ENCODE measurements at places on chromosomes 12 and 14. TPM values are rescaled to one million over a fixed set of nuclear protein-coding genes. Genes with fewer than 3 reads are reported as not detected.
A peak's percentile ranks its signal among the peaks of the same experiment; 100 is the strongest.

SLC39A2 gene
- 1.6 TPM for polyA plus RNA-seq

OVCH1 gene
- 0.79 TPM for polyA plus RNA-seq

DNA sequence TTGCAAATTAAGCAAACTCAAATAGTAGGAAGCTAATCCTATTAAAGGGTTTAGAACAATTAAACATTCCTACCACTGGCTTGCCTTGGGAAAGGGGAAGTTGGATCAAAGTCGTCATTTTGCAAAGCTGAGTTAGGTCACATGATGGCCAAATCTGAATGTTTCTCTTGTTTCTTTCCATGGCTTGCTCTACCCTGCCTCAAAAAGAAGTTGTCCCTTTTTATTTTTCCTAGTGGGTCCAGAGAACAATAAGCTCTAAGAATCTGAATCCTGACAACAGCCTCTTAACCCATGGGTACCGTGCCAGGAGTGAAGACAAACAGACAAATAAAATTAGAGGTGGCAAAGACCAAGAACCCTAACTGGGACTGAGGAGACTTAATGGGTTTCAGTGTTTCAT, 26.2 kb upstream of the NPFF start:
- no peak for DNase-seq

STYK1 gene
- polyA plus RNA-seq: 0.97 TPM

DNA sequence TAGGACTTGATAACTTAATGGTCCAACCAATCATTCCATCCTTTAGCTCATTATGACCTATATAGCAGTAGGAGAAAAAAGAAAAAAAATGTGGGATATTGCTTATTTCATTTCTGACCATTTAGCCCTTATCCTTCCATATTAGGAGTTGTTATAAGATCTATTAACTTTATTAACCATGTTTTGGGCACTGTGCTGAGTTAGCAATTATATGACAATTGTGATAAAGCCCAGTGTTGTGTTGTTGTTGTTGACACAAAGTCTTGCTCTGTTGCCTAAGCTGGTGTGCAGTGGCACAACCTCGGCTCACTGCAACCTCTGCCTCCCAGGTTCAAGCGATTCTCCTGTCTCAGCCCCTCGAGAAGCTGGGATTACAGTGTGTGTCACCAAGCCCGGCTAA, 569.7 kb upstream of the FOXG1 start:
- DNase-seq: no peak

GRCh38 chr14:33646692-33647260, 304.1 kb downstream of the EGLN3 start:
- no peak for DNase-seq

DNA sequence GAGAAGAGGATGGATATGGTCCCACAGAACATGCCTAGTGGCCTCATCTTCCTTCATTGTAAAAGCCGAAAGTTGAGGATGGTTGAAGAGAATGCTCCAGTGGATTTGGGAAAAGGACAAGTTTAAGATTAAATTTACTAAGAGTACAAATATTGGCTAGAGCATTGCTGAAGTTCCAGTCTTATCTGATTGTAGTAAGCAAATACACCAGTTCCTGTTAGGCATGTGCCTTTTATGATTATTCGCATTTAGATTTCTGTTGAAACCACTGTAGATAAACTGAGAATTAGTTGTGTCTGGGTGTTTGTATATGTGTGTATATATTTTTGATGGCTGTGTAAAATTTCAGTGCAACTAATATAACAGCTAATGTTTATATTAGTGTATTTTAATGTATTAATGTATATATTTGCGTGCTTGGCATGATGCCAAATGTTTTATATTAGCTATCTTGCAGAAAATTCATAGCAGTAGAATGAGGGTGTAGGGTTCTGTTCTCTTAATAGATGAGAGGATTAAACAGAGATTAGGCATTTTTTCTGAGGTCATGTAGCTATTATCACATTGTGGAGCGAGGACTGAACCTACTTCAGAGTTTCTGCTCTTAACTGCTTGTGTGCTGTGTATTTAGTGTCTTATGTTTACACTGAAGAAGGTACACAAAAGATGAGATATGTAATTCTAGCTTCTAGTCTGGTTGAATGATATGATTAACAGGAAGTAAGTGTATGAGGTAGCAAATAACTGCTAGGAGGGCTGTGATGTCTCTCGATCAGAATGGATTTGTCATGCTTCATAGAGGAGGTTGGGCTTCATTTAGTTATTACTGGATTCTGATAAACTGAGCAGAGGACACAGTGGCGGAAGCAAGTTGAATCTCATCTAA, 21.1 kb downstream of the FKBP3 start:
- no peak for DNase-seq

- DNase-seq: peak; percentile 44
Measured at GRCh38 chr12:106022568-106023012, 116.2 kb downstream of the NUAK1 start.

KRT73 gene
- not detected for polyA plus RNA-seq

GRCh38 chr12:5071496-5071895, 27.8 kb downstream of the KCNA5 start:
- no peak for DNase-seq

DNA sequence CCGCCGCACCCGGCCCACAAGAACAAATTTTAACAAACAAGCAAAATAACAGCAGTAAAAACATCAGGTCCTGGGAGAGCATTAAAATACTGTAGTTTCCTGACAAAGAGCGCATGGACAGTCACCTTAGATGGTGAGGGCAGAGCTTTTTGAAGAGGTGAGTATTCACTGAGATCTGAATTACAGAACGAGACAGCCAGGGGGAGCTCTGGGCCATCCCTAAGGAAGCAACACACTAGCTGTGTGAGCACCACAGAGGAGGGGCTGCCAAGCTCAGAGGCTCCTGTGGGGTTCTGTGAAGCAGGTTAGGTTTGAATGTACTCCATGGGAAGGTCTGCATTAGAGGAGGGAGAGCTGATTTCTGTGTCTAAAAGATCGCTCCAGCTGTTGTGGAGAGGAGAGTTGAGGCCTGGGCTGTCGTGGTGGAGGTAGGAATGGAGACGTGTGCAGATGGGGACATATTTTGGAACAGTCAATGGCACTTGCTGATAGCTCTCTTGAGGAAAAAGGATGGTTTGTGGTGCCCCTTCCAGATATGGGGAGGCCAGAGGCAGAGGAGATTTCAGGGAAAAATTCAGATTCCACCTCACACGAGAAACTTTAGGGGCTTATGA, 72.9 kb downstream of the TRAFD1 start:
- DNase-seq: peak; percentile 35

SERPINA12 gene
- polyA plus RNA-seq: 0.33 TPM

- DNase-seq: no peak
Measured at GRCh38 chr14:40218282-40218941, 786.2 kb upstream of the FBXO33 start.

GRCh38 chr12:75870878-75871277, 160.7 kb downstream of the PHLDA1 start:
- DNase-seq: no peak

DNA sequence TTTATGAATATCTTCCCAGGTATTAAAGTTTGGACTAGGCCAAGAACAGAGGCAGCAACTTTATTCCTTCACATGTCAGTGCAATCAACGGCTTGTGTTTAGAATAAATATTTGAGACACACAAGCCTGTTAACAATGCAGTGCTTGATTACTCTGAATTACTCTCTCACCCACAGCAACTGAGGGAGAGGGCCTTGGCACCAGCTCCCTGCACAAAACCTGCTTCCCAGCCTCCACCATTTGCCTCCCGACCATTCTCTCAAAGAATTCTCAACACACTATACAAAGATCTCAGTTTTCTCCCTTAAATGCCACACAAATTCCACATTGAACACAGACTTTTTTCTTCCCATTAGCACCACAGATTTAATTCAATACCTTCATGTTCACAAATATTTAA, 77.0 kb downstream of the STON2 start:
- no peak for DNase-seq

OR11H12 gene
- not detected for polyA plus RNA-seq

MAP1LC3B2 gene
- polyA plus RNA-seq: 3.9 TPM

DNA sequence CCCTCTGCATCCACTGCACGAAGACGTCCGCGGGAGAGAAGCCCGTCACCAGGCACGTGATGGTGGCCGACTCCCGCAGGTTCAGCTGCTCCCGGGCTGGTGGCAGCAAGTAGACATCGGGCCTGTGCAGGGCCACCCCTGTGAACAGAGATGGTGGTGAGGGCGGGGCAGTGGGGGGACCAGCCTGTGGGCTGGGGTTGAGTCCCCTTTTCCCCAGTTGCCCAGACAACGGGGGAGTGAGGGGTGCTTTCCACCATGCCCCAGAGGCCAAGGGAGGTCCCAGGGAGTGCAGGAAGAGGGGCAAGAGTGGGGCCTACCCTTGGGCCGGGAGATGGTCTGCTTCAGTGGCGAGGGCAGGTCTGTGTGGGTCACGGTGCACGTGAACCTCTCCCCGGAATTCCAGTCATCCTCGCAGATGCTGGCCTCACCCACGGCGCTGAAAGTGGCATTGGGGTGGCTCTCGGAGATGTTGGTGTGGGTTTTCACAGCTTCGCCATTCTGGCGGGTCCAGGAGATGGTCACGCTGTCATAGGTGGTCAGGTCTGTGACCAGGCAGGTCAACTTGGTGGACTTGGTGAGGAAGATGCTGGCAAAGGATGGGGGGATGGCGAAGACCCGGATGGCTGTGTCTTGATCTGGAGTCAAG, 328.3 kb downstream of the TMEM121 start:
- DNase-seq: no peak

DNA sequence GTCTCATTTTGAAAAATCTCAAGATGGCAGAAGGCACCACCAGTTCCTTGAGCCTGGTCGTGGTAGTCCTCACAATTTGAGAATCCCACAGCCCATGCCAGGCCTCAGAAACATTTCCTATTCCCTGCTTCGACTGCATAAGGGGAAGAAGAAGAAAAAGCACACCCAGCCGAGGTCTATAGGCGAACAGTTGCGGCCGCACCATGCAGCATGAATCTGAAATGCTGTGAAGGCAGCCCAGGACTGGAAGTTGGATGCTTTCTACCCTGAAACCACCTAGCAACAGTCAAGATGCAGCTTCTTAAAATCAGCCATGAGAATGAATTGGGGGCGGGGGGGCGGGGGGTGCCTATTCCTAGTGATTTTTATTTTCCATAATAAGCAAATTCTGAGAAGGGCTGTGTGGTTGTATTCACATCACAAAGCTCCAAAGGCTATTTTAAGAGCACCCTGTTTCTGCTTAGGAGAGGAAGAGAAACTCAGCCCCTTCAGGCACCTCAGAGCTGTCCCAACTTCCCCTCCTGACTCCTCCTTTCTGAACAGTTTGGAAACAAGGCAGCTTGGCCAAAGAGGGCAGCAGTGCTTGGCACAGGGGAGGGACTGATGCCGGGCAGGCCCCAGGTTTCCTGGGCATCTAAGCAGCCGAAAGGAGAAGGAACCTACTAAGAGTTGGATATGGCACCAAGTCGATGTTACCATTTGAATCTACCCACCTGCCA, 172.5 kb upstream of the FOXN3 start:
- no peak for DNase-seq

DNA sequence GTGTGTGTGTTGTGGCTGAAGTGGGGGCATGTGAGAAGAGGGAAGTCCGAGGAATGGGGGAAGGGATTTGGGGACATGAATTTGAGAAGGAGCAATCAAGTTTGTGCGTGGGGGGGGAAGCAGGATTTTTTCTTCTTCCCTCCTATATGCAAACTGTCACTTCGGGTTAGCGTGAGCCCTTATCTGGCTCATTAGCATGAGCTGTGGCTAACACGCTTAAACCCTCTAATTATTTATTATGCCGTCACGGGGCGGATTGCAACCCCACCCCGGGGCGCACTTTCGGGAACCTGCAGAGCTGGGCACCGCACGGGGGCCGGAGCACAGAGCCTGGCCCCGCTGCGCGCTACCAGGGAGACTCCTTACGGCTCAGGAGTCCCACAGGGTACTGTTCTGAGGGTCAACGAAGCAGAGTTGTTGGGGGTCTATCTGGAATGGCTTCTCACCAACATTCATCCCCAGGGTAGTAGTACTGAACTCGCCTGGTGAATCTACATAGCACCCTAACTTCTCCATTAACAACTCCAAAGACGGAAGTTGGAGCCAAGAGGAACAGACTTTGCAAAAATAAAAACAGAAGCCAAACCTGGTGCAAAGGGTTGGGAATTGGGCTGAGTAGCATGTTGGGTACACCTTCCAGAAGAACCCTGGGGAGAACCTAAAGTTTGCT, 6.4 kb upstream of the ASCL1 start:
- no peak for DNase-seq

DNA sequence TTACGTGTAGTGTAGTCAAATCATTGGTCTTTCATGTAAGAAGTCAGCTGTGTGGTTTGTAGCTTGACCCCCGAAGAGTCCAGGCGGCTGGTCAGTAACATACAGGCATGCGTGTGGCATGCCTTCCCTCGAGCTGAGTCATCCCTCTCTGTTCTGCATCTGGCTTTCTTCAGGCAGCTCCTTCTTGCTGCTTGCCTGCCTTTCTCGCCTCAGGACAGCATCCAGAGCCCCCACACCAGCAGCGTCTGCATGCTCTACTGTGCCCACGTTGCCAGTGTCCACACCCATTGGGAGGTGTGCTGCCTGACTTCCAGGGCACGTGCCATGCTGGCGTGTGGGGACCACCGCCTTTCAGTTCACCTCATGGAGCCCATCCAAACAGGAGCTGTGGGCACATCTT, 96.8 kb downstream of the EP400 start:
- no peak for DNase-seq

KLRC4 gene
- polyA plus RNA-seq: not detected

- no peak for DNase-seq
Measured at GRCh38 chr12:25362646-25363045, 111.9 kb upstream of the KRAS start.

- no peak for DNase-seq
Measured at GRCh38 chr14:44982594-44982993, 20.6 kb downstream of the TOGARAM1 start.

GRCh38 chr12:89111964-89112363, 240.3 kb downstream of the DUSP6 start:
- DNase-seq: no peak

DNA sequence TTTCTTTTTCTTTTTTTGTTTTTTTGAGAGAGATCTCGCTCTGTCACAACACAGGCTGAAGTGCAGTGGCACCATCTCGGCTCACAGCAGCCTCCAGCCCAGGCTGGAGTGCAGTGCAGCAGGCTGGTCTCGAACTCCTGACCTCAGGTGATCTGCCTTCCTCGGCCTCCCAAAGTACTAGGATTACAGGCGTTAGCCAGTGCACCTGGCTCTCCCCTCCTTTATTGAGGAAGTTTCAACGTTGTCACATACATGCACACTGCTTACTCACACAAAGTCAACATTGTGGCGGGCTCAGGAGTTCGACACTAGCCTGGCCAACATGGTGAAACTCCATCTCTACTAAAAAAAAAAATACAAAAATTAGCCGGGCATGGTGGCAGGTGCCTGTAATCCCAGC, 32.0 kb downstream of the EAPP start:
- DNase-seq: no peak

- no peak for DNase-seq
Measured at GRCh38 chr14:54698501-54698900, 131.6 kb downstream of the SAMD4A start.
